Naive B cell (primary cell): ENCODE measurements at places on chromosomes 4 and X.

- no peak for DNase-seq
Measured at GRCh38 chrX:68847172-68847571, 18.4 kb downstream of the EFNB1 start.

GRCh38 chr4:54318904-54319303 lies 89.8 kb downstream of the PDGFRA start:
- DNase-seq: peak; percentile 15

DNA sequence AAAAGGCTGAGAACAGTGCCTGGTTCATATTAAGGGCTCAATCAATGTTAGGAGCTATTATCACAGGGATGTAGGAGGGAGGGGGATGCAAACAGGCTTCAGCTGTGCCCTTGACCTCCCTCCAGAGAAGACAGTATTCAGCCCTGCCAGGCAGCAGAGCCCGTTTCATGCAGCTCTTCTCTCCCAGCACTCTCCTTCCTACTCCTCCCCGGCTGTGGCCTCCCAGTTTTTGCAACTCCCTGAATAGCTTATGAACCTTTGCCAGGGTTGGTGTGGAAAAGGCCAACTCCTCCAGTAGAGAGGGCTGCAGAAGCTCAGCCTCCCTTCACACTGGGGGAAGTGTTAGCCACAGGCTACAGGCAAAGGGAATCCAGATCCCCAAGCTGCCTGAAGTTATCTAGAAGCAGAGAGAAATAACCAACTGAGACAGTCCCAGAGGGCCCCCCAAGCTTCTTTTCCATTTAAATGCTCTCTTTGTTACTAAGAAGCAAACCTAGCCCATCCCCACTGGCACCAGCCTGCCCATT lies 31.7 kb upstream of the APLN start:
- no peak for DNase-seq

DNA sequence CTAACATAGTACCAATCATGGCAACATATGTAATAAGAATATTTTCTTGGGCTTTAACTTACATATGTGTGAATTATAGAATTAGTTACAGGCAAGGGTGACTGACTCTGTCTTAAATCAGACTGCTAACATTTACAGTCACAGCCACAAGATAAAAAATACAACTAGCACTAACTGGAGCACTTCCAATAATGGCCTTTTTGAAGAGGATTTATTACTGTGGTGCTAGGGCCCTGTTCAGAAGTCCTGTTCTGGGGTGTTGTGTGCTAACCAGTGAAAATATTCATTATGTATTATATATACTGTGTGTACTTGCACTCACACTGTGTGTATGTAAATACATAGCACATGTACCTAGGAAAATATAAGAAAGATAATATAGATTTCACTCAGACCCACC lies 1611.2 kb downstream of the PCDH18 start:
- no peak for DNase-seq

GRCh38 chr4:169152098-169152497 lies 118.7 kb downstream of the SH3RF1 start:
- DNase-seq: no peak

GRCh38 chr4:44149282-44149681 lies 299.3 kb downstream of the KCTD8 start:
- no peak for DNase-seq

DNA sequence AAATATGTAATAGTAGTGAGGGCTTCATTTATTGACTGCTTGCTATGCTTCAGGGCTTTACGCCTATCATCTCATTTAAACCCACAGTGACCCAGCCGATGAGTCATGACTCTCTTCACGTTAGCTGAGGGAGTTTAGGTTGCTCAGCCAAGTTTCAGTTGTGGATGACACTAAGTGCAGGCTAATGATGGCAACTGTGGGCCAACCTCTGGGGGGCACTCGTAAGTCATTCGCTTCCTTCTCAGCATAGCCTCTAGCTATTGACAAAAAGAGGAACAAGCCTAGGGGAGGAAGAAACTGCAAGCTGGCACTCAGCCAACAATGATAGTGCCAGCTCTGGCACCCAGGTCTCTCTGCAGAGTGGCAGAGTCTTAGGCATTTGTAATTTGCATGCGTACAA lies 325.0 kb downstream of the ARHGAP10 start:
- peak; percentile 77 for DNase-seq

DNA sequence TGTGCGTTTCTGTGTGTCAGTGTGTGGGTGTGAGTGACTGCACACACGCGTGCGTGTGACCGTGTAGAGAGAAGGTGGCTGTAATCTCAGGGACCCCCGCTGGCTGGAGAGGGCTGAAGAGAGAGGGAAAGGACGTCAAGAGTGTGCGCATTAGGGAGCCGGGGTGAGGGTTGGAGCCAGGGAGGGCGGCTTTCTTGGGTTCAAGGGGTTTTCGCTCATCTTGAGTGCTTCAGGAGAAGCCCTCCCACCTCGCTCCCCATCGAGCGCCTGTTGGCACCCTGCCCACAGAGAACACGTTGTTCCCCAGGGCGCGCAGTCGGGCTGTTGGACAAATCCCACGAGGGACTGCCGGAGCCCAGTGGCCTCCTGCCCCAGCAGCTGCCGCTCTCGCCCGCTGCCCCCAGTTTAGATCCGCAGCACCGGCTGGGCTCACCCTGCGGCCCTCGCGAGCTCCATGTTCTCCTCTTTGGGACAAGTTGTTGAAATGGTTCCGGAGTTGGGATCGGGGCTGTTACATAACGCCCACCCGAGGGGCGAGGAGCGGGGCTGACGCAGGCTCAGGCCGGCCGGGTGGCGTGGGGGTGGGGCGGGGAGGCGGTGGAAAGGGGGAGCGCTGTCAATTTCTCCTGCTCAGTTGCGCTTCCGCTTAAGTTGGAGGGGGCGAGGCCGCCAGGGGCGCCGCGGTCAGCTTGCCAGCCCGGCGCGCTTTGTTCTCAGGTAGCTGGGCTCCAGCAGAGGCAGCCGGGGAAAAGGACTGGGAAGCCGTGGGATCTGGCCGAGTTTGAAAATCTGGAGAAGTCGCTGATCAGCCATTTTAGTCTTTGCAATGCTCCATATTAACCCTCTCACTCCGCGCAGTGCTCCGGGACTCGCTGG lies 1.6 kb downstream of the GRIA2 start:
- DNase-seq: no peak

DNA sequence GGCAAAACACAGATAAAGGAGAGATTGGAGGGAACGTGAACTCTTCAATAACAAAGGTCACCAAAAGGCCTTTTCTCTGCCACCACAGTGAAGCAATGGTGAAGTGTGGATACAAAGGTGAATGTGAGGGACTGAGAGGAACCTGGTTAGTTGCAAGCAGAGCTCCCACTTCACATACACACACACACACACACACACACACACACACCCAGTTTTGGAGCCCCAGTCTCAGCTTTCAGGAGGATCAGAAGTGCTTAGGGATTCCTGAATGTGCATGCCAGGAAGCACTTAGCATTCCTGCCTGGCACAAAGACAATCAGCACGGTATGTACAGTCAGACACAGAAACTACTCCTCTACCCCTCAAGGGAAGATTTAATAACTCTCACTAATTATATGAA lies 71.5 kb downstream of the ARHGEF9 start:
- no peak for DNase-seq

DNA sequence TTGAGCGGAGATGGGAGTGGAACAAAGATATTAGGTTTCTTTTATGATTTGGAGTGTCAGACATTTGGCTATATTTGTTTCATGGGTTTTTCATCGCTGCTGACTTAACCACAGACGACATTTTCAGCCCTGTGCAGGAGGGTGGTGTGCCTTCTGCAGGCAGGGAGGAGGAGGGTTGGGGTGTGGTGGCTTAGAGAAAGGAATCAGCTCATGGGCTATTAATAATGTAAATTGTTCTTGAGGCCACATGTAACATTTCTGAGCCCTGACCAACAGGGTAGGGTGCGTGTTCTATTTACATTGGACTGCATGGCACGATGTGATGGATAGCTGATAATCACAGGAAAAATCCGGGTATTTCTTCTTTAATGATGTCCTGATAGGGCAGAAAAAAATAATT lies 67.6 kb downstream of the POLA1 start:
- DNase-seq: no peak

- DNase-seq: no peak
Measured at GRCh38 chr4:101370663-101371210, 23.4 kb upstream of the PPP3CA start.

DNA sequence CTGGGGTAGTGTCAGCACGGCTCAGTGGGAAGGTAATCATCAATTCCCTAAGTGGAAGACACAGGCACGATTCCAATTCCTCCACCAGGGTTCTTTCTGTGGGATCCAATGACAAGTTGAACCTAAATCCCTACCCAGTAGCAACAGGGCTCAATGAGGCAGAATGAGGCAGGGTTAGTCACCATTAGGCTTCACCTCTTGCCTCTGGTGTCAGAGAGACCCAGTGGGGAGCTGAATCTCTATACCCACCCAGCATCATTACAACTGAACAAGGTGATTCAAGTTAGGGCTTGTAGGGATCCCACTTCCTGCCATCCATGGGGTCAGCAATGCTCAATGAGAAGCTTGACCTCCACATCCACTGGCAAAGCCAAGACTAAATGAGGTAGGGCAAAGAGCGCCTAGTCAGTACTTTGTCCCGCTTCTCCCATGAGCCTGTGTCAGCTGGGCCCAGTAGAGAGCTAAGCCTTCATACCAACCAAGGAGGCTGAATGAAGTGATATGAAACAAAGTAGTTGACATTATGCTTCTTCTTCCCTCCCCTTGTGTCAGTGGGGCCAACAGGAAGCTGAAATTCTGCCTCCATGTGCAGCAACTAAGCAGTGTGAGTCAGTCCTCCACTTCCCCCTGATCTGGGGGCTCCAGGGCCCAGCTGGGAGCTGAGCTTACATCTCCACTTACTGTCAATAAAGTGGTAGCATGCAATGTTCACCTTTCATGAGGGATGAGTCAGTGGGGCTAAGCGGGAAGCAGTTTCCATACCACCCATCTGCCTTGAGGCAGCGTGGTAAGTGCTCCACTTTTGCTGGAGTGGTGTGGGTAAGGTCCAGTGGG lies 36.4 kb upstream of the RBM41 start:
- DNase-seq: no peak

DNA sequence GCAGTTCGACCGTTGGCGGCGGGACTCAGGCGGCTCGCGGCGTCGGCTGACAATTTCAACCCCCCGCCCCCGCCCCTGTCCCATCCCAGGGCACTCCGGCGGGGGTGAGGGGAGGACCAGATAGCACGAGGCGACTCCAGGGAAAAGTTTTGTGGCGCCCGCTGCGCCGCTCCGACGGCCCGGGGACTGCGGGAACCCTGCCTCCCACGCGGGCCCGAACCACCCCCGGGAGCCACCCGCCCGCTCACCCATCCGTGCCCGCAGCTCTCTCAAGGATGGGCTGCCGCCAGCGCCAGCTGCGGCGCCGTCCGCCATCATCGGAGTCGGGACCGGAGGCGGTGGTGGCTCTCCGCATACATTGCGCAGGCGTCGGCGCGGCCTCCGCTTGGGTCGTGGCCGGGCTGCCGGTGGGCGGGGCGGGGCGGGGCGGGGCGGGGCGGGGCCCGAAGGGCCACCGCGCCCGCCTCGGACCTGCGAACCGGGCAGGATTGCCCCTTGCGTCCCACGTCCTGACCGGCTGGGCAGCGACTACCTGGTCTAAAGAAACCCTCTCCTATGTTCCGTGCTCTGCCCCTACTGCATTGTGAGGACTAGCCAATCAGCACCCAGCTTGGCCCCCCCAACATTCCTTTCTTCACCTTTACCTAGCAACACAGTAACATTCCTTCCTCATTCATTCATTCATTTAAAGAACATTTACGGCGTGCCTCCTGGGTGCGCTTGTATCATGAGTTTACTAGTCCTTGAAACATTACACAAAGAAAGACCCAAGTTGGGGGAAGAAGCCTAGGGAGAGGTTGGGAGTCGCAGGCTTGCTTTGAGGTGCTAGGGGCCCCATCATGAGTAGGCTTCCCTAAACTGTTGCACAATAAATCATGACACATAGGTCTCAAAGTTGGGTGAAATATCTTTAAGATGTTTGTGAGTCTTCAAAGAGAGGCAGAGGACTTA lies at the start of gene MAP7D3:
Gene MAP7D3, minus strand, starts transcription at position 360 of the 951 bp plus-strand sequence. Its CDS starts 42 bp downstream, at position 318.
- DNase-seq: peak; percentile 70

DNA sequence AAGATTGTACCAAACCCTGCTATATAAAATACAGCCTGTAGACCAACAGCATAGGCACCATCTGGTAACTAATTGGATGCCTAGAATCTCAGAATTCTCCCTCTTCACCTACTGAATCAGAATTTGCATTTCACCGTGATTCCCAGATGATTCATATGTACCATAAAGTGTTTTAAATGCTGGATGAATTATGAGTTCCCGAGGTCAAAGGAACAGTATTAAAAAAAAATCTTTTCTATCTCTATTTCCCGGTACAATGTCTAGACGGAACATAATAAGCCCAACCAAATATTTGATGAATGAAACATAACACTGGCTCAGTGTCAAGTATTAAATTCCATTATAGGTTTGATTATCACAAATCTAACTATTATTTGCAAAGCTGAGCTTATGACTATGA lies 280.0 kb downstream of the ANKRD50 start:
- no peak for DNase-seq

- DNase-seq: no peak
Measured at GRCh38 chr4:183563874-183564273, 59.0 kb downstream of the ING2 start.

DNA sequence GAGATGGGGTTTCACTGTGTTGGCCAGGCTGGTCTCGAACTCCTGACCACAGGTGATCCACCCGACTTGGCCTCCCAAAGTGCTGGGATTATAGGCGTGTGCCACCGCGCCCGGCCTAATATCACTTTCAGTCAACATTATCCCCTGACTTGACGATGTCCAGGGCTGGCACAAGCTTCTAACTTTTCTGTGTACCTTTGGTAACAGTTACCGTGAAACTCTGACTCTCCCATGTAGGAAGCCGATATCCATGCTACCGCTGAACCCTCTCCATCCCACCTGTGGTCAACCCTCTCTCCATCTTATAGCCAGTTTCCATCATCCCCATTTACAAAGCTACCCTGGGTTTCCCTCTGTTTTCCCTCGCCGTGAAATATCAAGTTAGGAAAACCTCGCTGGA lies 77.5 kb downstream of the CRLF2 start:
- no peak for DNase-seq

DNA sequence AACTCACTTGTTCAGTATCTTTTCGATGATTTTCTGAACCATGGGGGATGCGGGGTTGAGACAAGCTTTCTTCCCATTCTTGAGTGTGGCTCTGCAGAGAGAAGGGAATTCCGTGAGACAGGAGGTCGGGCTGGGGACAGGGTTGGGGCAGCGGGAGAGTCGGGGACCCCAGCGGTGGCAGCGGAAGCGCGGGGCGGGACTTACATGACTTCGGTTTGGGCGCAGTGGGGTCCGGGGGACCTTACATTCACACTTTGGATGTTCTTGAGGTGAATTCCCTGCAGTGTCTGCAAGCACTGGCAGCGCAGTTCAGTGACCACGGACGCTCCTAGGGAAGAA lies 434 bp downstream of the CXCL3 start:
- no peak for DNase-seq

DNA sequence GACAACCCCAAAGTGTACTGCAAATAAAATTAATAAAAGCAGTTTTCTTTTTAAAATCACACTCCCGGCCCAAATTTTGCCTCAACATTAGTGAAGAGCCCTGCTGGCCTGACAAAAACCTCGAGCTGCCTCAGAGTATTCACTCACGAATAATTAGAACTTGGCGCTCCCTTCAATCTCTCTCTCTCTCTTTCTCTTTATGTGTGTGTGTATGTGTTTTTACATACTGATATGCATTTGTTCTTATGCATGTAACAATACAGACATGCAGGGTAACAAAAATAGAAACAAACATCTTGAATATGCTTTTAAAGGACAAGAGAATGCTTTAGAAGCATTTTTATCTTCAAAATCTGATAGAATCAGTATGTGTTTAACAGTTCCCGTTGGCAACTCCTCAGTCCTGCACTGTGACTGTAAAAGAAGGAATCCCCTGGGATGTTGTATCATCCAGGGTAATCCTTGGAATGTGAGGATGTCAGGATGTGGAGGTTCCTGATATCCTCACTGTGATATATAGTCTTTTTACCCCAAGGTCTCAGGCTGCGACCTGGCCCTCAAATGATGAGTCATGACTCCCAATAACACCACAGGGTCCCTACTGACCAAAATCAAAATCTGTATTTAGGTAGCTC lies 53.0 kb downstream of the PTCHD1 start:
- no peak for DNase-seq
